Dermis lymphatic vessel endothelial cell (primary cell): ENCODE measurements at places on chromosomes 7 and 10. TPM values are rescaled to one million over a fixed set of nuclear protein-coding genes. Genes with fewer than 3 reads are reported as not detected.

The HOXA3 gene
- 2.8 and 5.4 TPM in 2 replicates for total RNA-seq

The SEPTIN14 gene
- not detected in 2 replicates for total RNA-seq

The GRM3 gene
- total RNA-seq = not detected in 2 replicates

The CFAP69 gene
- 0.76 and 3.0 TPM in 2 replicates for total RNA-seq

The RAPGEF5 gene
- total RNA-seq = 245 and 258 TPM in 2 replicates

The TPST1 gene
- 25.6 and 29.3 TPM in 2 replicates for total RNA-seq

The BTBD16 gene
- total RNA-seq = not detected in 2 replicates

The NAPEPLD gene
- 2.8 and 4.0 TPM in 2 replicates for total RNA-seq

The TAS2R3 gene
- total RNA-seq = 0.33 and 0.77 TPM in 2 replicates

The AQP1 gene
- 1.0 and 2.5 TPM in 2 replicates for total RNA-seq

The ZWINT gene
- 6.2 and 10.2 TPM in 2 replicates for total RNA-seq

The DYNC1I1 gene
- total RNA-seq = 8.6 and 10.3 TPM in 2 replicates

The GDF10 gene
- total RNA-seq = under 0.01 and 0.33 TPM in 2 replicates

The MKRN1 gene
- total RNA-seq = 36.1 and 44.3 TPM in 2 replicates

The FEZF1 gene
- not detected in 2 replicates for total RNA-seq

The POP7 gene
- 21.2 and 24.1 TPM in 2 replicates for total RNA-seq

The SPAM1 gene
- not detected in 2 replicates for total RNA-seq

The ZNRF2 gene
- total RNA-seq = 7.2 and 7.6 TPM in 2 replicates

The CLRN3 gene
- 0.33 and 0.43 TPM in 2 replicates for total RNA-seq

The UTF1 gene
- total RNA-seq = not detected in 2 replicates
